CD4-positive, alpha-beta T cell treated with Interleukin-21 for 1 hour (primary cell): ENCODE measurements at places on chromosomes 12 and 14.

GRCh38 chr14:28102814-28103213 lies 663.8 kb upstream of the FOXG1 start:
- no peak for DNase-seq

DNA sequence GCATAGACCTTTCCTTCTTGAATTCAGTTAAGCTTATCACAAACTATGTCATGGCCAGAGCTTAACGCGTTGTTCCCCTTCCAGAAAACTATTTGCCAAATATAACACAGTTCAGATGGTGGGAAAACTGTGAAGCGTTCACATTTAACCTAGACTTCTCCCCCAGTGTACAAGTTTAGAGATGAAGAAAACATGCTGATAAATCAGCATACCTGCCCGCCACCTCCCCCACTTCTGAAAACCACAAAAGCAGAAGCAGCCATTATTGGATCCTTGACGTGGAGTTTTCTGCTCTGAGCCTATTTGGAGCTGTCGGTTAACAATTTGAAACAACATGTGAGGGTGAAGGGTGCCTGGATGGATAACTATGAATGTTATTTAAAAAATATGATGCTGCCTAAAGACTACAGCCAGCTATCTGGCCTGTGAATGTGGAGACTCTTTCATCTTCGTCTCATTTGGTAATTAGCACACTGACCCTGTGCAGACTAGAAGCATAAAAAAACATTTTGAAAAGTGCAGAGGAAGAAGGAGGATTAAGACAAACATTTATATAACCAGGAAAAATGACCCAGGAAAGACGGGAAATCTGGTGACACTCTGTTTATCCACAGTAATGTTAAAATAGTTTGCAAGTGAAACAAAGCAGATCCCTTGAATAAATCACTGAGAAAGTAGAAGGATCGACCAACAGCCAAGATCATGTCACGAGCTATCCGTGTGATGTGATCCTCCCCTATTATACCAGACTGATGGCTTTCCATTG lies 408.2 kb downstream of the AEBP2 start:
- DNase-seq = no peak

DNA sequence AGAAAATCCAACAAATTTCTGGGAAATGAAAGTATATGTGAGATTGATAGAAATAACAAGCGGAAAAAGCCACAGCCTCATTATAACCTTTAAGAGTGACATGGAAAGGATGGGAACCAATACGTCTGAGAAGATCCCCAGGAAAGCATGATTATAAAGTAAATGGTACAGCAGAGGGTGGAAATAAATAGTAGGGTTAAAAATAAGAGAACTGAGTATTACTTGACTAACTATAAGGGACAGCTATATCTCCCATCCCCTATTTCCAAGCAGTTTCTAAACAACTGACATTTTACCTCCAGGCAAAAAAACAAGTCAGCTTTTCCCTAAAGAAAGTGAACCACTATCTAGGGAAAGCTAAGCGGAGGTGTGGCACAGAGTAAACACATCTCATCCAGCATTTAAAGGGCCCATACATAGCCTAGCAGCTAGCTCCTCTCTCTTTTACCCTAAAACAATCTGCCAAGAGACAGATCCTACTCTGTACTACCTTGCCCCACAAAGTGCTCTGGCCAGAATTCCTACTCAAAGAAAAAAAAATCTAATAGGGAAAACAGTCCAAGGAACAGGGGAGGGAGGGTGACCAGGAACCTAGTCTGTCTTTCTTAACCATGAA lies 11.2 kb downstream of the OSBPL8 start:
- DNase-seq = no peak

GRCh38 chr12:30047516-30048254 lies 263.9 kb upstream of the TMTC1 start:
- no peak for DNase-seq

DNA sequence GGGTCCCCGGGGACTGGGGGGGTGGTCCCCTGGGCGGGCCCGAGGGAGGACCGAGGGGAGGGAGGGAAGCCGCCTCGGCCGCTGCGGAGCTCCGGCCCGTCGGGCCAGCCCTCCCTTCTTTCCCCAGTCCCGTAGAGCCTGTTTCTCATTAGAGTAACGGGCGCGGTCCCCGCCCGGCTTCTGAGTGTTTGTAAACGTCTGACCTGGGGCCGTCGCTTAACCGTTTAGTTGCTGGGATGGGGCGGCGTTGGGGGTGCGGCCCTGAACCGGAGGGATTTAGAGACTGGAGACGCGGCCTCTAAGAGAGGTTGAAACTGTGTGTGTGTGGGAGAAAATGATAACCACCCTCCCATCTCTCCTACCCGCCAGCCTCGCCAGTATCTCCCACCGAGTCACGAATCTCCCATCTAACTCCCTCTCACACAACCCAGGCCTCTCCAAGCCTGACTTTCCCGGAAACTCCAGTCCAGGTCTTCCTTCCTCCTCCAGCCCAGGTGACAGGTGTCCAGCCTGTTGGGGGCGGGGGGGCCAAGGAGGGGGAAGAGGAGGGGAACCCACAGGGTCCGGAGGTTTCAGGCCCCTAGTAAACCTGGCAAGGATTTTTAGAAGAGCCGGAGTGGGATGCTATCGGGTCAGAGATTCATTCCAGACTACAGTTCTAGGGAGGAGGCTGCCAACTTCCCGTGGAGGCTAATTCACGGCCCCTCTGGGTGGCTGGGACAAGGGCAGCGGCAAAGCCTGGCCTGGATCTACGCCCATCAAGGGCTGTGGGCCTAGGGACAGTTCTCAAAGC lies 1.1 kb upstream of the NFATC4 start:
- DNase-seq = peak; percentile 18
